Peyer's patch (tissue), 4 donors: ENCODE measurements at places on chromosomes 2 and 18. TPM values are rescaled to one million over a fixed set of nuclear protein-coding genes. Genes with fewer than 3 reads are reported as not detected.

DNA sequence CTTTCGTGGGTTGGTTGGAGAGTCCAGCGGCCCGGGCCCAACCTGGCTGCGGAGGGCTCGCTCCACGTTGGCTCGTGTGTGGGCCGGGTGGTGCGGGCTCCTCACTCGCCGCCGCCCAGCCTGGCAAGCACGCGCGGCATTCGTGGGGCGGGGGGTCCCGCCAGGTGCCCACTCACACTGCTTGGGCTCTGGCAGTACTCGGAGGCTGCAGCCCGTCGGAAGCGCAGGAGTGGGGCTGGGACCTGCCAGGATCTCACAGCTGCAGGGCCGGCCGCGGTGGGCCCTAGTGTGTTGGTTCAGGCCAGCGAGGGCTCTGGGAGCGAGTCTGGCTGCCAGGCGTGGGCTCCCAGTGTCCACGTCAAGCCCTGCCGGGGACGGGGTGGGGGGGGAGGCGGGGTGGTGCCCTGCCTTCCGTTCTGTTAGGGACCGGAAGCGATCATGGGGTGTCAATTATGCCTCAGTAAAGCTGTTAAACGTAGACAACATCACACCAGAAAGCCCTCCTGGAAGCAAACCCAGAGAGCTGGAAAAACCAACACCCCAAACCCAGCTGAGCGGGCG, 1.0 kb upstream of the HS6ST1 start:
- peak; percentile 14 for DNase-seq

SLC38A11 gene
- total RNA-seq = 3.2 TPM

DNA sequence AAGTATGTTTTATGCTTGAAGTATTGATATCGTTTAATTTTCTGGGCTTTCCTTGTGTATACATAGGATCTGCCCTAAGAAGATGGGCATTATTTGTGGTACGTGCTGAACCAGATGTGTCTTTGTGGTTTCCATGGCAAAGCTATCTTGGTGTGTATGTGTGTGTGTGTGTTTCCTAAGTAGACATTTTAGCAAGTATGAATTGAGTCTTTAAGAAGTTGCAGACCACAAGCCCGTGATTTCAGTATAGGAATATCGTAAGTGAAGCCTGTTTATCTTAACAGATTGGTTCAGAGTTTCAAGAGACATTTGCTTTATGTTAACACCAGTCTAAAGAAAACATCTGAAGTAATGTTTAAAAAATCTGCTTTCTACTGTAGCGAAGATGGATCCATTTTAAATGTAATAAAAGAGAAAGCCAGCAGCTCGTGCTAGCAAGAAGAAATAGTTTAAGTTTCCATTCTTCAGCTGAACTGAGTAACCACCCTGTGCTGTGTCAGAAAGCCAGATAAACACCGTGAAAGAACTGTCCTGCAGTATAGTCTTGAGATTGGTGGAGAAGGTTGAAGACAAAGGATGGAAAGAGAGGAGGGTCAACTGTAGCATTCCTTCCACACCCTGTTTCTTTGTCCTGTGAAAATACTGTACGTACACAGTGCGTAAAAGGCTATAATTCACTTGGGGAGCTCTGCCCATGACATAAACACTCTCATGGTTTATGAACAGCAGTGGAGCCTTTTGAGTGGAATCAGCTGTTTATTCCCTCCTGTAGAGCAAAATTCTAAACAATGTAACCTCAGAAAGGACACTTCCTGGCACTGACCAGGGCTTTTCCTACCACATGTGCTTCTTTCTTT, 91.9 kb upstream of the FOSL2 start:
- no peak for DNase-seq

RESP18 gene
- total RNA-seq = not detected

- no peak for DNase-seq
These were observed 25.7 kb downstream of the SCN7A start for GRCh38 chr2:166468124-166469024.

- no peak for DNase-seq
These were observed 8.1 kb downstream of the SMAD7 start for GRCh38 chr18:48942554-48943261.

DNA sequence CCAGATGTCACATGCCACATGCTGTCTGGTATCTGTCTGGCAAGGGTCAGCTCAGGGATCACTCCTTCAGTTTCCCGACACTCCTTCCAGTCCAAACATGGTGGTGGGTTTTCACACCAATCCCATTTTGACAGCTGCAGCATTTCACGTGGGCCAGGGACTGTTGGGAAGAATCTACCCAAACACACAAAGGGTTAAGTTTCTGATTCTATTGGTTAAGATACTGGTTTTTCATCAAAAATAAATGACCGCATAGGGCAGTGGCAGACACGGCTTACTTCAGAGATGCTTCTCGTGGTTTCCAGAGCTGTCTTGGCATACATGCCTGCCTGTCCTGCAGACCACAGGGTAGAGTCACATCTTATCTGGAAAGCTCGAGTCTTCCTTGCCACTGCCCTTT, 79.7 kb downstream of the PSMG2 start:
- no peak for DNase-seq

DNA sequence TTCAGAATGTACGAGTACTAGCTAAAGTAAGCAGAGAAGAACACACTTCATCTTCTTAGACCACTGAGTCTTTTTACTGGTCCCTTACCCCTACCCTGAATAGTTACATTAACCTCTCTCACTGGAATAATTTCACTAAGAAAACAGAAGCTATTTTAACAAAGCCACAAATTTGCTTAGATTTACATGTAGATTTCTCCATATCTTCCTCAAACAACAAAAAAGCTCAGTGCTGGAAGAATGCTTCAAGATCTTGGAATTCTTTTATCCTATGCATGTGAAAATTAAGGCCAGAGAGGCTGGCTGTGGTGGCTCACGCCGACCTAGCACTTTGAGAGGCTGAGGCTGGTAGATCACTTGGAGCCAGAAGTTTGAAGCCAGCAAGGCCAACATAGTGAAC, 35.2 kb downstream of the MOGAT1 start:
- DNase-seq = no peak

OBSL1 gene
- total RNA-seq = 7.5 TPM

DNA sequence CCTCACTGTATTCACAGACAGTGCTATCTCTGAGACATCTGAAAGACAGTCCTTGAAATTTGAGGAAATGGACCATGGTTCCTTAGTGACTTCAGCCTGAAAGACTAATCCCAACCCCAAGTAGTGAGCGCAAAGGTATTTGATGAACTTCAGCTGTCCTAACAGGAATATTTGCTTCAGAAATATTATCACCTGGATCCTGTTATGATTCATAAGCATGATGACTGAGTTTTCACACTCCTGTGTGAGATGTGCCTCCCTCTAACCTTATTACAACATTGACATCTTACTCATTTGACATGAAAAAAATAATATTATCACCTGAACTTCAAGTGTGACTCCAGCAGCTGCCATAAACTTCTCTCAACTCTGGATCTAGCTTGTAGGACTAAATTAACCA, 11.6 kb upstream of the MRPL19 start:
- DNase-seq = no peak

COL6A3 gene
- total RNA-seq = 51.7 TPM

PSD4 gene
- 284 TPM for total RNA-seq
